ENCODE measurements at places on chromosomes 1 and 21.

DNA sequence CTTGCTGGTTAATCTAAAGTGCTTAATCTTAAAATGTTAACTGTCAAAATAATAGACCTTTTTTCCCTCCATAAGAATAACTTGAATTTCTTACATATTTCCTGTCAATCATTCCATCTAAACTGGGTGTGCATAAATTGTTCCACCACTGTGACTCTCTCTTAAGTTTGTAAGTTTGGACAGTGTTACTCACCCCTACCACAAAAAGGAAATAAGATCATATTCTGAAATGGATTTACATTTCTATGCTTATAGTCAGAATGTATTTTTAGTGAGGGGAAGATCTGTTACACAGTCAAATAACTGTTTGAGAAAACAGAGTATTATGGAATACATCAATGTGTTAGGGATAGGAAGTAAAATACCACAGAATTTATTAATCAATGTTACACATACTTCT, 109.6 kb upstream of the DPYD start:
- no peak for DNase-seq

DNA sequence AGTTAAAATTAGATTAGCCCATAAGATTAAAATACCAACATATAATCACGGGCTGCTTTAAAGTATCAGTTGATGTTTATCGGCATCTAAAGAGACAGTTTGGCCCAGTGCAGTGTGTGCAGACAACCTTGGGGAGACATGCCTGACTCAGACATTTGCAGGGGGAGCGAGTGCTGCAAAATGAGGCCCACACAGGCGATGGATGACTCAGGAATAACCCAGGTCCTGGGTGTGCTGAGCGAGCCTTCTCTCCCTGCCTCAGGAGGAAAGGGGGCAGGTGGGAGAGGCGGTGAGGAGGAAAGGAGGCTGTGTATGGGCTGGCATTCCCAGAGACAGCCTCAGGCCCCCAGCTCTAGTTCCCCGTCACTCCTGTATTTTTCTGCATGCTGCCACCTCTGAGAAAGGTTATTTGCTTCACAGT, 9.0 kb downstream of the SLC9A1 start:
- DNase-seq = no peak

DNA sequence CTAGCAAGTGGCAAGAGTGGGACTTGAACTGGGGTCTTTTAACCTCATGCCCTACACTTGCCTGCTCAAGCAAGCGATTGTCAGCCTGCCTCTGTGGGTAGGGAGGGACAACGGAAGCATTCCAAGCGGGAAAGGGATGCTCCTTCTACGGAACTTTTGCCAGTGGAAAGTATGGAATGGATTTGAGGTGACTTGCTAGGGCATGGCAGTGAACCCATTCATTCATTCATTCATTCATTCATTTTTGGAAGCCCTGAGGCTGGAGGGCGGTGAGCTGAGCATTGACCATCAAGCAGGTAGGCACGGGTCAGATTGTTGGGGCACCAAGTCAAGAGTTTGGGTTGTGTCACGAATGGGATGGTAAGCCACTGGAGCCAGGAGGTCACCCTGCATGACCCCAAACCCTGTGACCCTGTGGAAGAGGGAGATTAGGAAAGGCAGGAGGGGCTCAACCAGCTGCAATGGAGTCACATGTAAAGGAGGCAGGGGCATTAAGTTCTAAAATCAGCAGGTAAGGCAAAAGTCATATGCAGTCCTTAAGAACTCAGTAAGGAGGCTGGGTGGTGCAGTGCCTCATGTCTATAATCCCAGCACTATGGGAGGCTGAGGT, 11.8 kb upstream of the CITED4 start:
- no peak for DNase-seq

DNA sequence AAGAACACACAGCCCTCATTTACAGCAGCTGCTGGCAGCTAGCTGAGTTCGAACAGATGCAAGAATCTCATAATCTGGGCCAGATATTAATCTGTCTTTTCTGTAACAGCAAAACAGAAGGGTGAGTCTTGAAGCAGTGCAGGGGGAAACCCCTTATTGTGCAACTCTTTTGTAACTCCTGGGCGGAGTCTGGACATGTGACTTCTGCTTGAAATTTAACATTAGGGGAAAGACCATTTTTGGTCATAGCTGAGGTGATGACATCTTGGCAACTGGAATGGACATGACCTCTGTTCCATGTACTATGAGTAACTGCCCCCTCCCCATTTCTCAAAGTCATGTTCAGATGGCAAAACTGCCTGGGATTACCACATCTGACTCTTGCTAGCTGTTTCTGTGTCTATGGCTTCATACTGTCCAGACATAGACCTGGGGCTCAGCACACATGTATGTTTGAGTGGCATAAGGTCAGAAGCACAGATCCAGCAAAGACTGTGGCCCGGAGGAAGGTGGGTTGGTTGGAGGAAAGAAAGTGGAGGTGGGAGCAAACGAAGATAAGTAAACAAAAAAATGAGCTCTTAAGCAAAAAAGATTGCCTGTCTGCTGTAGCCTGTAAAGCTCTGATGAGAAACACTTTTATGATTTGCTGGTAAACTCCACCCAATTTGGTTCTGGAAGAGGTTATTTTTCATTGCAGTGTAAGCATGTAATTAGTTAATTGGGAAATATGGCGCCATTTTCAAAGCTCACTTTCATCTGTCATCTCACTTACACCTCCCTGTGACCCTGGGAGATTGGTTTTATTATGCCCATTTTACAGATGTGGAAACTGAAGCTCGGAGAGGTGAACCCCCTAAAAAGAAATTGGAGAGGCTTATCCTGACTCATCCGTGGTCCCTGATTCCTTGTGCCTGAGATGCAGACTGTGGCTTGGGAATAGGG, 26.1 kb downstream of the ETS2 start:
- no peak for DNase-seq

GRCh38 chr21:39805983-39806382, 61.0 kb downstream of the IGSF5 start:
- no peak for DNase-seq

DNA sequence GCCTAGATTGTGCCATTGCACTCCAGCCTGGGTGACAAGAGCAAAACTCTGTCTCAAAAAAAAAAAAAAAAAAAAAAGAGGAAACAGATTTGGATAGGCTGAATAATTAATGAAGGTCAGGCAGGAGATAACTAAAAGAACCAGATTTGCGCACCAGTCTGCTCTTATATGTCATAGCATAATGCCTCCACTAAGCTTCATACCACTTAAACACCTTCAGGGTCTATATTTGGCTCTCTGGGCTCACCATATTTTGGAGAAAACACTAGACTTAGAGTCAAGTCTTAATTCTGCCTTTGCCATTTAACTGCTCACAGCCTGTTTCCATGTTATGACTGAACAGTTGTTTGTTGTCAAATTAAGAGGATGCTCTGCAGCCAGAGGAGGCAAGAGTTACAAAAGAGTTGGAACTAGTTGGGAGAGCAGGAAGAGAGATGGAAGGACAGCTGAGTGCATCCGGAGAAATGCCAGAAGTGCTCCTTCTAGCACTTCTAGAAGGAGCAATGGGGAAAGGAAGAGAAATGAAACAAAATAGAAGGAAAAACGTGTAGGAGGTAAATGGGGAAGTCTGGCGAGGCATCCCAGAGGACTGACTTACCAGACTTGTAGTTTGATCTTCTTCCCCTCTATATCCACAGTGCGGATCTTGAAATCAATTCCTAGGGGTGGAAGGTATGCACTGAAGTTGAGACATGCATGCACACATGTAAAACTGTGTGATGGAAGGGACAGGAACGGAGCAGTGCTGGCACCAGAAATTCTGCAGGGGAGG, 1.8 kb downstream of the RAB13 start:
- DNase-seq = no peak

DNA sequence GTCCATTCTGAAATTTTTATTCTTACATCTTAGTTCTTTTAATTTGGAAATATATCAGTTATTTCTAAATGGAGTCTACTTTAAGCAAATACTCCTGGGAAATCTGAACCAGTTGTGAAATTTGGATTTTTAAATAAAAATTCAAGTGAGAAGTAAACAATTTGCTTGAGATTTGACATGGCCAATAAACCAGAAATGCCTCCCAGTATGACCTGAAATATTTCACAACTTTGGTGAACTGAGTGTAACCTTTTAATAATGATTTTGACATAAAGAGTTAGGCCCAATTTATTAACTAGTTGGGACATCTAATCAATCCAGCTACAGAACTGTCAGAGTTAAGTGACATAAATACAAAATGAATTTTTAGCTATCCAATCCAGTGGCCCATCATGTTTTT, 192.0 kb downstream of the ZC3H11B start:
- DNase-seq = no peak

DNA sequence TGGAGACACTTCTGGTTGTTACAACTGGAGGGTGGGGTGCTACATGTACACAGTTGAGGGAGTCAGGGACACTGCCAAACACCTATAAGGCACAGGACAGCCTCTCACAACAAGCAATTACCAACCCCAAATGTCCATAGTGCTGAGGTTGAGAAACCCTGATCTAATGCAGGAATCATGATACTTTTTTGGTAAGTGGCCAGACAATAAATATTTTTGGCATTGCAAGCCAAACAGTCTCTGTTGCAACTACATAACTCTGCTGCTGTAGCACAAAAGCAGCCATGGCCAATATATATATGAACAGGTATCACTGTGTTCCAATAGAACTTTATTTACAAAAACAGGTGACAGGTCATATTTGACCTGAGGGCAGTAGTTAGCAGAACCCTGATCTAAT, 177.5 kb downstream of the ASTN1 start:
- no peak for DNase-seq

GRCh38 chr21:21283810-21284209, 285.6 kb downstream of the NCAM2 start:
- no peak for DNase-seq

DNA sequence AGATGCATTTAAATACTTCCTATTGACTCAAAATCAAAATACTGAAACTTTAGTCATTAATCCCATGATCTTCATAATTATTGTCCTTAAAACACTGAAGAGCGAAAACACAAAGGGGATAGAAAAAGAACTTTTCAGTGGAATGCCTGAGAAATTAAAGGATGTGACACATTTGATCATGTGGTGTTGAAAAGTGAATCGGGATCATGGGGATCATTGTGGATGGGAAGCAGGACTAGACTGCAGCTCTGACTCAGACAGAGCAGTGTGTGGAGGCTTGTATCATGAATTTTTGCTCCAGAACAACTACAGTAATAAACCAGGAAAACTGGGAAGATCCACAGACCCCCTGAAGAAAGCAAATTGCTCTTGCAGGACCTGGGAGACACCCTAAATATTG, 161.1 kb upstream of the CXADR start:
- DNase-seq = no peak

DNA sequence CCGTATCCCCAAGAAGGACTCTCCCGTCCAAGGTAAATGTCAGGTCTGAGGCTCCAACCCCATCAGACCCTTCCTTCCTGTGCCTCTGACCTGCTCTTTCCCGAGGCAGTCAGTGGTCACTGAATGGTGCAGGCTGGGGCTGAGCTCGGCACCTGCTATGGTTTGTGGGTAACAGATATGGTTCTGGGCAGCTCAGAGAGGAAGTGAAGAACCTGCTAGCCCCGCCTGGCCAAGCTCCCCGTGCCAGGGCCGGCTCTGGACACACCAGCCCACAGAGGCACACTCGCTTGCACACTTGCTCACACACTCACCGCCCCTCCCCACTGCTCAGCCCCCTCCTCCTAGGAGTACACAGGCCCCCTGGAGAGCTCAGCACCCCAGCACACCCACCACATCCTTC, 16.4 kb downstream of the NCMAP start:
- no peak for DNase-seq

GRCh38 chr21:34590520-34590919, 24.4 kb downstream of the RCAN1 start:
- no peak for DNase-seq

- DNase-seq = no peak
These were observed 236.2 kb upstream of the NRIP1 start for GRCh38 chr21:15301014-15301413.

- DNase-seq = no peak
These were observed 79.6 kb downstream of the SASS6 start for GRCh38 chr1:100053119-100053518.

GRCh38 chr1:64107632-64108031, 95.8 kb upstream of the UBE2U start:
- no peak for DNase-seq

DNA sequence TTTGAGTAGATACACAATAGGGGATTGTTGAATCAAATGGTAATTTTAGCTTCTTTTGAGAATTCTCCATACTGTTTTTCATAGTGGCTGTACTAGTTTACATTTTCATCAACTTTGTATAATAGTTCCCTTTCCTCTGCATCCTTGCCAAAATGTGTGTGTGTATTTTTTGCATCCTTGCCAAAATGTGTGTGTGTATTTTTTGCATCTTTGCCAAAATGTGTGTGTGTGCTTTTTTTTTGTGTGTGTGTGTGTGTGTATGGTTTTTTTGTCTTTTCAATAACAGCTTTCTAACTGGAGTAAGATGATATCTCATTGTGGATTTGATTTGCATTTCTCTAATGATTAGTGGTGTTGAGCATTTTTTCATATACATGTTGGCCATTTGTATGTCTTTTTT, 105.4 kb downstream of the ATP6V1G3 start:
- no peak for DNase-seq

DNA sequence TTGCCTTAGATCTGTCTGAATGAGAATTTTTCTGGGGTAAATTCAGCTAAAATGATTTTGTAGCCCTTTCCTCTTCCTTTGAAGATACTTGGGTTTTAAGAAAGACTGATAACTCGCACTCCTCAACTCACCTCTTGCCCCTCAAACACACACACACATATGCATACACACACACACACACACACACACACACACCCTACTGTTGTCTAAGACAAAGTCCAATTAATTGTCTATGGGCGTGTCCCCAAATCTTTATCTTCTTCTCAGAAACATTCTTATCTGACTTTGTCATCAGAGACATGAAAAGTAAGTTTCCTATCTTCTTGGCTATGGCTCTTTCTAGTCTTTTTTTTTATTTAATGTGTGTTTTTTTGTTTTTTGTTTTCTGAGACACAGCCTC, 36.1 kb upstream of the SMYD2 start:
- DNase-seq = no peak

- DNase-seq = no peak
These were observed 805.3 kb downstream of the USP25 start for GRCh38 chr21:16535102-16535422.

DNA sequence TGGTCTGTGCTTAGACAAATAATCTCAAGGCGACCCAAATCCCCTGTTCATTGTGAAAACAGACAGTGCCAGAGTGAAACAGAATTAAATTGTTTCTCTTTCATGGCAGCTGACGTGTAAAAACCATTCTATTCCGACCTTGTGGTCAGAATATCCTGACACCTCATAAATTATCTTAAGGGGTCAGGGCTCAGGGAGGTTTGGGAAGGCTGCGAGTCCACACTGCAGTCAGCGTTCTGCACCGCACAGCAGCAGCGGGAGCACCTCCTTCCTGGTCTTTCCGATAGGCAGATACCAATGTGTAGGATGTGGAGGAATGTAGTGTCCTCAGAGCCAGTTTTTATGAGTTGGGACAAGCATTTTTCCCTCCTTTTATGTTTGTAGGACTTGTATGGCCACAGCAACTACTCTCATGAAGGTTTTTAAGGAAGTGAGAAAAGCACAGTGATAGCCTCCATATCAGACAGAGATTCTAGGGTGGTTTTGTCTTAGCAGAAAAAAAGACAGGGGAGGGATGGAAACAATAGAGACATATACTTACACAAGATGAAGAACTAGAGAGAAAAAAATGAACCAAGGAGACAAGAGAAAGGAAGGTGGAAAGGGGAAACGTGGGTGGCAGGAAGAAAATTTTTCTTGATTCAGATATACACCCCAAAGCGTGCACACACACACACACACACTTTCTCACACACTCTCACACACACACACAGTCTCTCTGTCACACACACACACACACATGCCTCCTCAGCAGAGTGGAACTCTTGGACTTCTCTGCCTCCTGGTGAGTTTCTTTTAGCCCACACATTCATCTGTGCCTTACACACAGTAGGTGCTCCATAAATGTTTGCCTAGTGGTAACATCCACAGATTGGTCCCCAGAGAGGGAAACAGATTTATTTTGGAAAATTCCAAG, 68.6 kb downstream of the NTMT2 start:
- no peak for DNase-seq

Data from liver (tissue), 10 donors.